ENCODE measurements at places on chromosomes 1 and 21.
A peak's percentile ranks its signal among the peaks of the same experiment; 100 is the strongest.

DNA sequence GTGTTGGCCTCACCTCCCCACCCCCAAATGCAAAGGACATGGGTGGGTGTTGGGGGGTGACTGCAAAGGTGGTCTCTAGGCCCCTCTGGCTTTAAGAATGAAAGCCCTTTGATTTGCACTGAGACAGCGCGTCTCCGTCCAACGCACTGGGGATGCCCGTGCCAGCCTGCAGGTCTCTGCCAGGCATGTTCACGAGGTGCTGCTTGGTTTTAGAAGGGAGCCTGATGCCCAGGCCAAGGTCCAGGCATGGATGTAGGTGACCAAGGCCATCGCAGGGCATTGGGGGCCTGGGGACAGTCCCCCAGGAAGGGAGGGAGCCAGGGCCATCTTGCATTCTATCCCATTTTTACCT is 363.6 kb upstream of the VAMP3 start:
- no peak for DNase-seq

- DNase-seq, result peak; percentile 54
Measured at GRCh38 chr1:9494936-9495758, 44.1 kb upstream of the SLC25A33 start.

DNA sequence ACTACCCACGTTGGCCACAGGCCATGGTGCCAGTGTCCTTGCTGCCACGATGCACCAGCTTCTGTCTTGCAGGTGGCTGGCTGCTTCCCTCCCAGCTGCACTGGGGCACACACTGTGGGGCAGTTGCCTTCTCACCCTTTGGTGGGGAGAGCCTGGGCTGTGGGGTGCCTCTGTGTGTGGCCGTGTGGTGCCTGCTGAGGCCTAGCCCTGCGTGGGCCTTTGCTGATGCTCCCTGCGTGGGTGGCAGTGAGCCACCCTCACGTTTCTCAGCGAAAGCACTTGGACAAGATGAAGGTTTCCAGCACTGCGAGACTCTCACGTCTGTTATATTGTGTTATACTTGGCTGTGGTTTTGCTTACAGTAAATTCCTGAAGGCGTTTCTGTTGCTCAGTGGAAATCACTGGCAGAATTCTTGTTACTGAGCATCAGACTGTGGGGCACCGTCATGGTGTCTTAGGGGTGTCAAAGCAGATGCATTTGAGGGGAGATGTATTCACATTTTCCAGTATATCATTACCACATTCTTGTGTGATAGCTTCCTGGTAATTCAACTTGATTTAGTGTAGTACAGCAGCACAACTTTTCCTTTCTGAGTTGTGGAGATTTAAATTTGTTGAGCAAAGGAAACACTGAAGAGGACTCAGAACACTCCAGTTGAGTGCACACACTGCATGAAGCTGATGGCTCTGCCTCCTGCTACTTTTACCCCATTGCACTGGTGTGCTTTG is 124.7 kb downstream of the PCBP3 start:
- DNase-seq, result no peak

DNA sequence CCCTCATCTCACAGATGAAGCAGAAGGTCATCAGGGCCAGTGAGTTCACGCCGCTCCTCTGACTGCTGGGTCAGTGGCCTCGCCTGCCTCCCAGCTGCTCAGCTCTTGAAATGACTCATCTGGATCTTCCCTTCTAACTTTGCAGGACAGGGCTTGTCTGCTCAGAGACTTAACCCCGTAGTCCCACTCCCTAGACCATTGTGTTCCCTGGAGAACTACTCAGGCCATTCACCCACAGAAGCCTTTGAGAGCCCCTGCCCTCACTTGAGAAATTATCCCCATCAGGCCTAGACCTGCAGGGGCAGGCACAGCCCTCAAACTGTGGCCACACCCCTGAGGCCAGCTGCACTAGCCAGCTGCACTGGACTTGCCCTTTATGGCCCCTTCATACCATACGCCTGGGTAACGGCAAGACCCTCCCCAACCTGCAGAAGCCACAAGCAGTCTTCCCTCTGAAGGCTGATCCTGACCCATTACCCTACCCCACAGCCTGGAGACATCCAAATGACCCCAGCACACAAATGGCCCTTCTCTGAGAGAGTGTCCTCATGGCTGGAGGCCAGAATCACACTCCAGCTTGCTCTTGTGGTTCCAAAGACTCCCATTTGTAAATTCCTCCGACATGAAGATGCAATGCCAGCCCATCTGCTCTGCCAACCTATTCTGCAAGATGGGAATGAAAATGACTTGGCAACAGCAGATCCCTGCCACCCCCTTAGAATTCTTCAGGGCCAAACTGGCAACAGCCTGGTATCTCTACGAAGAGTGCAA is 33.2 kb downstream of the RCSD1 start:
- DNase-seq, result no peak

DNA sequence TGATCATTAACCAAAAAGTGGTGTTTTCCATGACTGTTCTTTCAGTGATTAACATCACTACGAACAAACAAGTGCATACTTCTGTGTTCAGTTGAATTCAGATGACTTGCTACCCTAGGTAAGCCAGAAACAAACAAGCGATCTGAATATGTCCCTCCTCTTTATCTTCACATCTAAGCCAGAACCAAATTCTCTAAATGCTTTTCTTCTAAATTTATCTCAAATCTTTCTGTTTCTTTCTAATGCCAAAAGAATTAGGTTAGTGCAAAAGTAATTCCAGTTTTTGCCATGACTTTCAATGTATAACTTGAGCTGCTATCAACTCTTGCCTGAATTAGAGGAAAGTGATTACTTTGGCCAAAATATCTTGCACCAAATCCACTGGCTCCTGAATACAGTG is 481.2 kb downstream of the COL11A1 start:
- no peak for DNase-seq

GRCh38 chr1:43331688-43332087 is 5.9 kb upstream of the MPL start:
- no peak for DNase-seq

DNA sequence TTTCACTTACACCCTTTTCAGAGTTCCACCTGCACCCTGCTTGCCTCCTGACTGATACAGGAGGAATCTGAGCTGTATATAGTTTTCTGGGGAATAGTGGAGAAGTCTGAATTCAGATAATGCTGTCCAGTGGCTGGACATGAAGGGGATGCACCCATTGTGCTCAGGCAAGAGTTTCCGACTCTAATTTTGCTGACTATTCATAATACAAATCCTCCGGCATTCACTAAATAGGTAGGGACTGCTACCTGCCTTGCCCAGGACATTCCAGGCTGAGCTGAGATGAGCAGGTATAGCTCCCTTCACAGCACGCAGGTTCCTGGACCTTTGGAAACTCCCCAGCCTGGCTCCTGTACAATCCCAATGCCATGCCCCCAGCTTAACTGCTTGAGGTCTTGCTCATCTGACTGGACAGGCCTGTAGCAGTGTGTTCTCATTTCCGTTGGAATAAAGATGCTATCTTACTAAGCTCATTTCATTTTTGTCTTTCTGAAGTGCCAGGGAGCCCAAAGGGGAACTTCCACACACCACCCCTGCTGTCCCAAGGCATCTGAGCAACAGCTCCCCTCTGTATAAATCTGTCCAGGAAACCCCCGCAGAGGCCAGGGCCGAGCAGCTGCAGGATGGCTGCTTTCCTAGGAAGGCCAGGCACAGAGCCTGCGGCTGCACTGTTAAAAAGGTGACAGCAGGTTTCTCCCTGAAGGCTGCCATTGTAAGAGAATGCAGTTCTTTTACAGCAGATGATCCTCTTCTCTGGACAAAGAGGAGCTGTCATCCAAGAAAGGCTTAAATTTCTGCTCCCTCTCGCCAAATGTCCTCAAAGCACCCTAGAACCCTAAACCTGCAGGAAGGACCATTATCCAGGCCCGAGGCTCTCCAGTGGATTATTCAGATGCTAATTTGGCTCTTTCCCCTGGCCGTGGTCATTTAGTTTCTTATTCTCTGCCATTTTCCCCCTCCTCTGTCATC is 21.7 kb upstream of the VASH2 start:
- no peak for DNase-seq
